ENCODE measurements at places on chromosomes 16 and 17.
A peak's percentile ranks its signal among the peaks of the same experiment; 100 is the strongest.

GRCh38 chr16:48487287-48487686 lies 102.1 kb upstream of the SIAH1 start:
- DNase-seq: no peak

DNA sequence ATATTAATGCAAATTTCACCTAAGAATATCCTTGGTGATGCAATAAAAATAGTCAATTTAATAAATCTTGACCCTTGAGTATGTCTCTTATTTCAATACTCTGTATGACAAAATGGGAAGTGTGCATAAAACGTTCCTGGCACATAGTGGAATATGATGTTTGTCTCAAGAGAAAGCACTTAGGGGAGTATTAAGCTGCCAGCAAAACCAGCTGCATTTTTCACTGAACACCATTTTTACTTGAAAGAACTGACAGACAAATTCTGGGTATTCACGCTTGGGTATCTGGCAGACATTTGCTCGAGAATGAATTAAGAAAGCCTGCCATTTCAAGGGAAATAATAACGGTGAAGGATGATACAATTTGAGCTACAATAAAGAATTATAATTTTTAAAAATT lies 364.8 kb downstream of the SOX9 start:
- no peak for DNase-seq

- no peak for DNase-seq
These were observed 13.1 kb downstream of the MPHOSPH6 start for GRCh38 chr16:82156761-82157533.

GRCh38 chr17:17122781-17123483 lies 80.7 kb downstream of the MPRIP start:
- DNase-seq: no peak

- peak; percentile 73 for DNase-seq
These were observed 77.6 kb upstream of the GSE1 start for GRCh38 chr16:85535352-85536072.

DNA sequence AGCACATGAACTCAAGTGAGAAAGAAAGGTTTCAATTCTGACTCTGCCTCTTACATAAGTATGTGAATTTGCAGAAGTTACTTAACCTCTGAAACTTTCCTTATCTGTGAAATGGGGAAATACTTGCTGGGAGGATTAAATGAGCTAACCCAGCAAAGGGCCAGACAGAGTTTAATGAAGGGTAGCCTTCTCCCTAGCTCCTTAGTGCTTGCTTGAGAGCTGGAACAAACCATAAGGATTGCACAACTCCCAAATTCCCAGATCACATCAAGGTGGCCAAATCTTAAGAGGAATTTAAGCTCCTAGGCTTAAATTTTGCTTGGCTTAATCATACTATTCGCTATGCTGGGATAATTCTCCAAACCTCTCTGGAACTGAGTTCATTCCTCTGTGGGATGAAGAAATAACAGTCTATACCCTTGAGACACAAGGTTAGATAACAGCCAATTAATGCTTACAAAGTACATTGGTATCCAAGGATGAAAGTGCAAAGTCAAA lies 11.8 kb upstream of the WSB1 start:
- no peak for DNase-seq
